Natural killer cell treated with Interleukin-12 subunit alpha and Interleukin-12 subunit beta and Interleukin-15 and Interleukin-18, amount 100 ng/mL, for 72 hours (primary cell): ENCODE measurements at places on chromosomes 12 and 14.

DNA sequence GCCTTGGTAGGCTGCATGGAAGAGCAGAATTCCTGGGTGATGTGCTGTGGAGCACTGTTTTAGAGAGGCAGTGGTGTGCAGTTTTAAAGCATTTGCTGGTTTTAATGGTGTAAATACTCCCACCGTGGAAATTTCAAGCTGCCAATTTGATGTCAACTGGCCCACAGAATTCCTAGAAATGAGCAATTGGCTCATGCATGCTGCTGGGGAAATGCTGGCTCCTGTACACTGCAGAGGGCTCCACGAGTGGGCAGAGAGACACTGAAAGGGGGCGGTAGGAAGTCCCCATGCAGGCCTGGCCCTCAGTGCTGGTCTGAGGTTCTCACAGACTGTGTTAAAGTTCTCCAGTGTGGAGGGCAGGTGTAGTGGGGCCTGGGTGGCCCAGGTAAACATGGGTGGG, 99.4 kb upstream of the NTF3 start:
- no peak for DNase-seq

GRCh38 chr12:80411787-80412186, 32.2 kb upstream of the PTPRQ start:
- no peak for DNase-seq

DNA sequence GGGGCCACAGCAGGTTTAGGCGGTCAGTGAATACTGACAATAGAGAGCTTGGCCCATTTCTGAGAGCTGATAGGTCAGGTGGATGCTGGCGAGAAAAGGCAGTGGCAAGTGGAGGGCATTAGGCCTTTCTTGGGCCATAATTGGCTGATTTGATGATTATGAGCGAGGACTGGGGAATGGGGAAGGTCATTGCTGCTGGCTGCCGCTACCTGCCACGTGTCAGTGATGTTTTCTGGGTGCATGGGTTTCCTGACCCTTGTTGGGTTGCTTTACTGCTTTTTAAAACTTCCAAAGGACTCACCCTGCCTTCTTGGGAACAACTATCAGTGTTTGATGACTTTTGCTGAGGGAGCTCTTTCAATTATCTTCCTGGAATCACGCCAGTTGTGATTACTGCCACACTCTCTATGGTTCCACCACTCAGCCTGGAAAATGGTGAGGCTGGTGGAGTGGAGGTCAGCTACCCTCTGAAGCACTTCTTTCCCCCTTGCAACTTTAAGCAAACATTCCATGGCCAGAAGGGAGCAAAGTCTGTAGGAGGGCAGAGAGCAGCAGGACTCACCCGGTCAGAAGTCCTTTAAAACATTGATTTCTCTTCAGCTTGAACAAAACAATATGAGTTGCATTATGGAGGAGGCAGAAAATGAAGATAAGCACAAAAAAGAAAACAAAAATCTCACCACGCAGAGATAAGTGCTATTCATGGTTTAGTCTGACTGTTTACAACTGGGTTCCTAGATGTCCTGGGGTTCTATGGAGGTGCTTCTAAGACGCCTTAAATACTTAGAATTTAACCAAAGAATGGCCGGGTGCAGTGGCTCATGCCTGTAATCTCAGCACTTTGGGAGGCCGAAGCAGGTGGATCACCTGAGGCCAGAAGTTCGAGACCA, 12.1 kb upstream of the SLC10A1 start:
- DNase-seq = no peak

DNA sequence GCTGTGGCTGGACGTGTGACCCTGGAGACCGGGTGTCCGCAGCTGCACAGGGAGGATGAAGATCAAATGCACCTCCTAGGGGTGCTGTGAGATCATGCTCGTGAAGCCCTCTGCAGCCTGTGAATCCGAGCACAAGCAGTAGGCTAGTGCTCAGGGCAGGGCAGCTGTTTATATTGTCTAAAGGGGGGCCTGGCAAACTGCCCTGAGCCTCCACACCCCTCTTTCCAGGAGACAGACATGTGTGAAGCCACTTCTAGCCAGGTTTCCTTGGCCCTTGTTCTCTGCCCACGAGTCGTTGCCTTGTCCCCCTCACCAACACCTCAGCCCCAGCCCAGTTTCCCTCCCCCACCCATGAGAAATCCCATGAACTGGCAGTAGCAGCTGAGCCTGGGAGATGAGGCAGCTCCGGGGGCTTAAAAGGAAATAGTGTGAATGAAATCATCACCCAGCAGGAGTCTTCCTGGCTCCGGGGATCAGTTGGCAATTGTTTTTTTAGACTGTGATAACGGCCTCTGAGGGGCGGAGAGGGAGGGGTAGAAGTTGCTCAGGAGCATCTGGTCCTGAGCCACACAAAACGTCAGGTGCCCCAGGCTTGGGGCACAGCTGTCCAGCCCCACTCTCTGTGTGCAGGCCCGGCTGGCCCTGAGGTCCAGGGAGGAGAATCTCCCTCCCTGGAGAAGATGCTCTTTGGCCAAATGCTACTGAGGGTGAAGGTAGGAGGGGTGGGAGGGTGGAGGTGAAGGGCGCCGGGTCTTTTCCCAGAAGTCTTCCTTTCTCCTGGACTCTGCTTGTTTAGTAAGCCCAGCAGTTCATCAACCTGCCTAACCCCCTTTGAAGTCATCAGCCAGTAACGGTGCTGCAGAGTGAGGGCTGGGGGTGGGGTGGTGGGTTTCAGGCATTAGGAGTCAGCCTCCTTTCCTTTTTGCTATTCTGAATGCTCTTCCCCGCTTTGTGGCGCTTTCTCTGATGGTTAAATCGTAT, 4.0 kb downstream of the FGF6 start:
- DNase-seq = no peak

GRCh38 chr12:6539707-6540134, 5.4 kb downstream of the GAPDH start:
- no peak for DNase-seq
